ENCODE measurements at places on chromosomes 16 and 17.

DNA sequence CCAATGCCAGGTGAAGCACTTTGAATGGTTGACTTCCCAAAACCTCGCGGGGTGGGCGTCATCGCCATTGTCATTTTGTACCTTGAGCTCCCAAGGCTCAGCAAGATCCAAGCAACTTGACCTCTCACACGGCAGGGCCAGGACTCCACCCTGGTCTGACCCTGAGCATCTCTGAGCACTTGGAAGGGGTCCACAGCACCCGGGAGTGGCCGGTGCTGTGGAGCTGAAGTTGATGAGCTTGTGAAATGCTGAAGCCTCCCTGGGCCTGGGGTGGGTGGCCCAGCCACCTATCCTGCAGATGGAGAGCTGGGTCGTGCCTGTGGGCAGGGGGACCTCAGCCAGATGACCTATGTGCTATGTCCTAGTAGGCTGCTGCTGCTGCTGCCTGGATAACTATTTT lies 283.3 kb upstream of the FOXF1 start:
- no peak for DNase-seq

- DNase-seq: no peak
These were observed 34.0 kb upstream of the ADAMTS18 start for GRCh38 chr16:77468831-77469230.

- no peak for DNase-seq
These were observed 67.7 kb upstream of the BCO1 start for GRCh38 chr16:81170824-81171223.

GRCh38 chr17:63029541-63029940 lies 63.5 kb downstream of the TANC2 start:
- DNase-seq: no peak

DNA sequence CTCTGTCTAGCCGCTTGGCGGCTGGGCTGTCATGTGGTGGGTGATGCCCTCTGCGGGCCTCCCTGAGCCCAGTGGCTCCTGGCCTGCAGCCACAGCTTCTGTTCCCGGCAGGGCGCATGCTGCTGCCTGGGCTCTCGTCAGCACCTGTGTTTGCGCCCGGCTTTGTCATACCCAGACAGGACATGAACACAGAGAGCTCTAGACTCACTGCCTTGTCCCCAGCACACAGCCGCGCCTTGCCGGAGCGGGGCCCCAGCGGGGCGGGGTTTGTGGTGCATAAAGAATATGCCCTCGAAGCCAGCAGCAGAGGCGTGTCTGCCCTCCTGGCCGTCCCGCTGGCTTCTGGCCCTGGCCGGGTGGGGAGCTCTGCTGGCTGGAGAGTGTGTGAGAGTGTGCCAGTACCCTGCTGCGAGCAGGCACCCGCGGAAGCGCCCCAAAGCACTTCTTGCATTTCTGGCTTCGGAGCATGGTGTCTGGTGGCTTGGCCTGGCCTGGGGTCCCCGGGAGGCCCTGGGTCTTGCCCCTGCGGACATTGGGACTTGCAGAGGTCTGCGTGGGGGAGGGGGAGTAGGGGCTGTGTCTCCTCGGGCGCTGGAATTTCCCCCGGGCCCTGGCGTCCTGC lies 14.4 kb downstream of the ASPSCR1 start:
- no peak for DNase-seq

GRCh38 chr17:50344731-50345365 lies 1.1 kb upstream of the XYLT2 start:
- no peak for DNase-seq

GRCh38 chr16:77977339-77977738 lies 45.0 kb upstream of the CLEC3A start:
- DNase-seq: no peak

All from stimulated activated CD8-positive, alpha-beta memory T cell treated with anti-CD3 and anti-CD28 coated beads, Interleukin-7, amount 100 ng/mL, for 24 hours (primary cell).